ENCODE measurements at places on chromosomes 7 and 10.
A peak's percentile ranks its signal among the peaks of the same experiment; 100 is the strongest.

GRCh38 chr7:75656740-75657139 is 82.0 kb downstream of the HIP1 start:
- no peak for DNase-seq

- DNase-seq = no peak
Measured at GRCh38 chr10:113390896-113391295, 162.0 kb upstream of the HABP2 start.

DNA sequence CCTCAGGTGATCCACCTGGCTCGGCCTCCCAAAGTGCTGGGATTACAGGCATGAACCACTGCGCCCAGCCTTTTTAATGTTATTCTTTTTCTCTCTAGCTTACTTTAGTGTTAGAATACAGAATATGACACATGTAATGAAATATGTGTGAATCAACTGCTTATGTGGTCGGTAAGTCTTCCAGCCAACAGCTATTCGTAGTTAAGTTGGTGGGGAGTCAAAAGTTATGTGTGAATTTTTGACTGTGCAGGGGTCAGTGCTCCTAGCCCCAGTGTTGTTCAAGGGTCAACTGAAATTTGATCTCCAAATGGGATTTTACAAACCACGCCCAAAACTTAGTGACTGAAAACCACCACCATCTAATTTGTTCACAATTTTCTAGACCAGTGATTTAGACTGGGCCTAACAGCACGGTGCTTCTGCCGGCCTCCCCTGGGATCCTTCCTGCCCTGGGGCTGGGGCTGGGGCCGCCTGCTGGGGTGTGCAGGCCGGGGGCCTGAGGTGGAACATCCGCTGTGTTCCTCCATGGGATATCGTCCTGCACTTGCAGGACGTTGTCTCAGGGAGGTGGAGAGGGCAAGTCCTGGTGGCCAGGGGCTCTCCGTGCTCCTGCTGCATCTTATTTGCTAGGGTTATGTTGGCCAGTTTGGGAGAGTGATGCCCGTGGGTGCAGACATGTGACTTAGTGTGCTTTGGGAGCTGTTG is 24.5 kb upstream of the GRB10 start:
- peak; percentile 37 for DNase-seq

DNA sequence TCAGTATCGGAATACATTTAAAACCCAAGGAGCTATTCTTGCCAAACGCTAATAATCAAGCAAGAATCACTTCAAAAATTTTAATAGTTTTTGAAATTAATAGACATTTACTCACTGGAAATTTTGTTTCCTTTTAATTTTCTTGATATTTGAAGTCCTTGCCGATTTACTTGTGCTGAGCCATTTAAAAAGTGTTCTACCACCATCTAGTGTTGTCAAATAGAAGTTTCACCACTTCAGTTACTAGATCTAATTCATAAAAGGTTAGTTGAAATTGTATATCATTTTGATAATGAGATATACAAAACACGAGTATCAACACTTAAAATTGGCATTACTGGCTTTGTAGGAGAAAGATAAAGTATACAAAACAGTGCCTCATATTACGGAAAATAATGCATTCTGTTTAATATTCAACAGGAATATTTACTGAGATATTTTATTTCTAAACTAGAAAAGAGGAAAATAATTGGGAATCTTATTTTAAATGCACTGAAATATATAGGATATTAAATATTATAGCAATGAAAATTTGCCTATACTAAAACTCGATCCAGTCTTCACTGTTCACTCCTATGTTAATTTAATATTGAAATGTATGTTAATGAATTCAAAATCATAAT is 664.8 kb upstream of the SEMA3D start:
- DNase-seq = peak; percentile 36

DNA sequence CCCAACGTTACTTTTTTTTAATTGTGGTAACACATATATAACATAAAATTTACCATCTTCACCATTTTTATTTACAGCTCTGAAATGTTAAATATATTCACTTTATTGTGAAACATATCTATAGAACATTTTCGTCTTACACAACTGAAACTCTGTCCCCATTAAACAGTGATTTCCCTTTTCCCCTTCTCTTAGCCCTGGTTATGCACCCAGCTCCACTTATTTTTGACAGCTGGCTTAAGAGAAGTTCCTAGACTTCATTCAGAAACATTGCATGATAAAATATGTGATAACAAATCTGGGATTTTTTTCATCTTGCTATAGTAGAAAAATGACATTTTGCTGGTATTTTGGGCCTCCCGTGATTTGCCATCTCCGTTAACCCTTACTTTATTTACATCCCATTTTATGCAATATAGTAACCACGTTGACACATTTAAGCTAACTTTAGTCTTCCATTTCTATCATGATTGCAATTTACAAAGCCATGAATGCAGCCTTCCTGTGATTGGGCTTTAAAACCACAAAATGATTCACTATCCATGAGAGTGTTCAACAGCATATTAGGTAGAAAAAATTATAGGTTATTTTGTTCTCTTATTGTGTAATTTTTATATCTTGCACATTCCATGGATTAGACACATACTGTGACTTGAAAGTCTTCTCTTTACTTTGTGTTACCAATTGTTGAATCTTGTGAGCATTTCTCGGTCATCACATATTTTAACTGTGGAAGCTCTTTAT is 139.6 kb downstream of the SND1 start:
- DNase-seq = no peak

GRCh38 chr10:13587391-13587790 is 626 bp downstream of the PRPF18 start:
- no peak for DNase-seq

- DNase-seq = no peak
Measured at GRCh38 chr7:111173990-111174389, 83.1 kb downstream of the LRRN3 start.

DNA sequence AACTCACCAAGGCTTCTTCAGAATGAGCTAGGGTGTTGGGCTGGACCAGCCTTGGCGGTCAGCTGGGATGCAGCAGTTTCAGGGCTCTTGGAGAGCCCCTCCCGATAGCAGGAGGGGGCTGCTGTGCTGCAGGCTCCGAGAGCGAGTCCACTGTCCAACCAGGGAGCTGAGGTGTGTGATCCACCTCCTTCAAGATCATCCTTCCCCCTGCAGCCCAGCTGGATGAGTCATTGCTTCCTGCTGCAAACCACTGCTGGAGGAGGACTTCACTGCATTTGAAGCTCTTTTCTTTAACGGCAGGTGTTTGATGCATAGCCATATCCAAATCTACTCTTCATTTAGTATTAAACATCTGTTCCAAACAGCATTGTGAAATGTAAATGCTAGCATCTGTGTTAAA is 54.2 kb upstream of the EBF3 start:
- peak; percentile 28 for DNase-seq

- no peak for DNase-seq
Measured at GRCh38 chr10:14751014-14751896, 23.4 kb downstream of the FAM107B start.

GRCh38 chr7:40604601-40605438 is 470.0 kb downstream of the SUGCT start:
- DNase-seq = no peak

DNA sequence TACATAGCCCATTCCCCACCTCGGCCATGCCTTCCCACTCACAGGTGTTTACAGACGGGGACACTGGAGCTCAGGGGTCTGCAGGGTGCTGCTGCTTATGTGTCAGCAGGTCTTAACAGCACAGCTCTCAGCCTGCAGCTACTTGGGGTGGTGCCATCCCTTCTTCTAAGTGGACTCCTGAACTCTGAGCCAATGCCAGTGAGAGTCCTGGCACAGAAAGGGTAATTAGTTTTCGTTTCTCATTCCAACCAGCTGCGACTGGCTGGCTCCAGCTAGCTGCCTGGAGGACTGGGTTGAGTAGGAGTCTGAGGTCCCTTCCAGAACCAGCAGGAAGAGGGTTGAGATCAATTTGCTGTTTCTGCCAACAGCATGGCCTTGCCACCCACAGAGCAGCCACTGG is 88.3 kb upstream of the AGK start:
- DNase-seq = no peak

- DNase-seq = no peak
Measured at GRCh38 chr7:157402388-157402703, 65.5 kb downstream of the DNAJB6 start.

GRCh38 chr7:120695848-120696247 is 162.1 kb downstream of the TSPAN12 start:
- DNase-seq = no peak

GRCh38 chr7:90262438-90262837 is 17.5 kb downstream of the CFAP69 start:
- no peak for DNase-seq

GRCh38 chr10:56298941-56299340 is 62.1 kb downstream of the ZWINT start:
- no peak for DNase-seq

DNA sequence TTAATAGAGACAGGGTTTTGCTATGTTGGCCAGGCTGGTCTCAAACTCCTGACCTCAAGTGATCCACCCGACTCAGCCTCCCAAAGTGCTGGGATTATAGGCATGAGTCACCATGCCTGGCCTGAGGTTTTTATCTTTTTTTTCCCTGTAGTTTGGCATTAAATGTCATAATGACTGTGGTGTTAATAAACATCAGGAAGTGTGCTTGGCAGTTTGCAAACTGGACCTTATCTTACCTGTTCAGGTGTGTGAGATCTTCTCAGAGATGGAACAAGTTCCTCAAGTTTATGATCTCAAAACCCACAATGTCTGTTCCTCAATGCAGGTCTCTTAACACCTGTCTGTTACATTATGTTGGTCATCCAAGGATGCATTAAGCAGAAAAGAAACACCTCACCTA is 80.0 kb downstream of the ARID5B start:
- DNase-seq = no peak

DNA sequence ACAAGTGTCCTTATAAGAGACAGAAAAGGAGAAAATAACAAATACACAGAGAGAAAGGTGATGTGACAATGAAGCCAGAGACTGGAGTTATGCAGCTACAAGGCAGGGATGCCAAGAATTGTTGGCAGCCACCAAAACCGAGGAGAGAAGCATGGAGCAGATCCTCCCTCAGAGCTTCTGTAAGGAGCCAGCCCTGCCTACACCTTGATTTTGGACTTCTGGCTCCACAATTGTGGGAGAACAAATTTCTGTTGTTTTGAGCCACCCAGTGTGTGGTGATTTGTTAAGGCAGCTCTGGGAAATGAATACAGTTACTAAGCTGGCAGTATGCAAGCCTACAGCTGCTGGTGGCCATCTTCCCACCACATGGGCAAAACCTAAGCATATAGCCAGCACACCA is 163.6 kb downstream of the GRM8 start:
- DNase-seq = no peak

DNA sequence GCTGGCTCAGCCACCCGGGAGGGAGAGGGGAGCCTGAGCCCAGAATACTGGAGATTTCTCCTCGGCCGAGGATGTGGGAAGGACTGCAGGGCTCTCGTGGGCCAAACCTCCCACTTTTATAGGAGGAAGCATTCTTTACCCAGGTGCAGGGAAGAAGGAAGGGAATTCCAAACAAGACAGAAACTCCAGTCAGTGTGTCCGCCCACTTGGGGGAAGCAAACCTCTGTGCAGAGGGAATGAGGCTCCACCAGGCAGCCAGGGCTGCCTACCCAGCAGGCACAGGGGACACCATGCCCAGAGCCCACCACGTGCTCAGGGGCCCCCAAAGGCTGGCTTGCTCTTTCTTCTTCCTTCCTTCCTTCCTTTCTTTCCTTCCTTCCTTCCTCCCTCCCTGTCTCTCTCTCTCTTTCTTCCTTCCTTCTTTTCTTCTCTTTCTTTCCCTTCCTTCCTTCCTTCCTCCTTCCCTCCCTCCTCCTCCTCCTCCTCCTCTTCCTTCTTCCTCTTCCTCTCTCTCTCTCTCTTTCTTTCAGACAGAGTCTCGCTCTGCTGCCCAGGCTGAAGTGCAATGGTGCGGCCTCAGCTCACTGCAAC is 15.4 kb upstream of the FZD9 start:
- no peak for DNase-seq

DNA sequence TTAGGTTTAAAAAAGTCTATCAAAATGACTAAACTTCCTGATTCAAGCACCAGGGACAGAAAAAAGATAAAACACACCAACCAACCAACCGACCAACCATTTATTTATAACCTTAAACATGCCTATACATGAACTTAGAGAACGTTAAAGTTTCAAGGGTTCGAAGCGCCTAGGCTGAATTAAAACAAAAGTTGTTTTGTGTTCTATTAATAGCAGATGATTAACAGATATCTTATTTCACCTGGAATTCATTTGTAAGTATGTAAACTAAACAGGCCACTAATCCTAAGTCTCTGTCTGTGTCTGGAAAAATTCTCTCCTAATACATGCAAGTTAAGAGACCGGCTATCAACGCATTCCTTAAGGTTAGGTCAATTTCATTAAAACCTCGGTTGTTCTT is 1.4 kb downstream of the BAIAP2L1 start:
- DNase-seq = no peak

DNA sequence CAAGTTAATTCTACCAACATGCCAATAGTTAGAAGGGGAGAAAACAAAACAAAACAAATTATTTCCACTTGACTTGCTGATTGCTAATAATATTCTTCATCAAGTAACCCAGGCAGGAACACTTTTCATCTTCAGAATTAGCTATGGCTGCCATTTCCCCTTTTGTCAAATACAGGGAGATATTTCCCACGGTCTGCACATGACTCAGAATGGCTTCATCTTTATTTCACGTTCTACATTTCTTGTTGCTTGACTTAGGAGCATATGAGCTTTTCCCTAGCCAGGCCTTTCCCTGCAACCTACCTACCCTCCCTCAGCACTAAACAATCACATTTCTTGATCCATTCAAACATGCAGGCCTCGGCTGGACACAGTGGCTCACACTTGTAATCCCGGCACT is 6.5 kb downstream of the CPVL start:
- no peak for DNase-seq

- DNase-seq = no peak
Measured at GRCh38 chr10:33492701-33493345, 158.4 kb upstream of the NRP1 start.

GRCh38 chr7:36794689-36795088 is 70.4 kb upstream of the AOAH start:
- no peak for DNase-seq

- no peak for DNase-seq
Measured at GRCh38 chr7:143735962-143736361, 21.5 kb downstream of the CTAGE6 start.

GRCh38 chr7:90520484-90520883 is 51.0 kb downstream of the PTTG1IP2 start:
- DNase-seq = no peak

DNA sequence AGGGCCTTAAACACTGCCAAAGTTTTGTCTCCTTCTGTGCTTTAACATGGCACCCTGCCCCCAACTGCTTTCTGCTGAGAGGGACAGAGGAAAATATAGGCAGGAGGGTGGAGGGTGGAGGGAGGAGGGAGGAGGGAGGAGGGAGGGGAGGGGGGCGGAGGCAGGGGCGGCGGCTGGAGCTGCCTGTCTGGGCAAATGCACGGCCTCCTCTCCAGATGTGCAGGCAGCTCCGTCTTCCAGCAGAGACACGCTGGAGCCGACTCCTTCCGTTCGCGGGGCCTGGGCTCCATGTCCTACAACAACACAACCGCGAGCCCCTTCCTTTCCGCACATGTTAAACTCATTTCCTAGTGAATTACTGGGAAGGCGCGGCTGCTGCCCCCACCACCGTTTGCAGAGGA is 14.2 kb downstream of the EBF3 start:
- no peak for DNase-seq

All from non-pigmented ciliary epithelial cell (primary cell).